Activated T-helper 1 cell treated with Interleukin-2 at 50 U/mL for 16 hours (primary cell): ENCODE measurements at places on chromosomes 5 and 9.

- DNase-seq = no peak
Observed at GRCh38 chr5:169789417-169789940, 152.4 kb downstream of the DOCK2 start.

GRCh38 chr9:33472881-33473615 lies 676 bp downstream of the NOL6 start:
- DNase-seq = no peak

- DNase-seq = no peak
Observed at GRCh38 chr9:38418366-38418765, 5.9 kb downstream of the IGFBPL1 start.

GRCh38 chr5:173247510-173247909 lies 12.5 kb upstream of the NKX2-5 start:
- DNase-seq = no peak

DNA sequence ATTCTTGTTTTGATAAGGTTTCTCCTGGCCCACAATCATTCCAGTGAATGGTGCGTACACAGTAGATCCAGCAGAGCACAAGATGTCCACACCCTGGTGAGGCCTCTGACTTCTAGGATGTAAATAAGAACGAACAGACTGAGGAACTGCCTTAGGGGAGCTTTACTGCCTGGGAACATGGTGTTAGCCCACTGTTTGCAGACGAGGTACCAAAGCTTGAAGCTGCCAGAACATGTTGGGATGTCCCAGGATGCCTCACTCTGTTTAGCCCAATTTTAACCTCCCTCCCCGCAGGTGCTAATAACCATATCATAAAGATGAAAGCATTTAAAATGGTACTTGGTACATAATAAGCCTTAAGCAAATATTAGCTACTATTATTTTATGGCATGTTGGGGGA lies 3.5 kb downstream of the LECT2 start:
- DNase-seq = no peak

DNA sequence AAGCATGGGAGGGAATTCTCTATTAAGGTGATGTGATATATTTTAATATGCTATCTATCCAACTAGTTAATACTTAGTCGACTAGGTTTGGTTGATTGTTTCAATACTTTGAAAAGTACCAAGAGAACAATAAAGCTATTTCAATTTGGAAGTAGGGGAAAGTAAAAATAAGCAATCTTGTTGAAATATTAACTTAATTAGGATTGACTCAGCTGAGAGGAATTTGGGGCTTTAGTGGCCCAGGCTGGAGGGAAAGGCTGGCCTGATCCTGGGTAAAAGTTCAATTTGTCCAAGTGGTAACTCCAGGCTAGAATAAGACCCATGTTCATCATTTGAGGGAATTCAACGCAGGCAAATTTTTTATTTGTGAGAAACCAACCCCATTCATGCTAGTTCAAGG lies 48.6 kb downstream of the NMUR2 start:
- no peak for DNase-seq

- DNase-seq = no peak
Observed at GRCh38 chr9:113621309-113621791, 157.8 kb downstream of the RGS3 start.

GRCh38 chr5:40270274-40270845 lies 409.4 kb upstream of the PTGER4 start:
- no peak for DNase-seq

DNA sequence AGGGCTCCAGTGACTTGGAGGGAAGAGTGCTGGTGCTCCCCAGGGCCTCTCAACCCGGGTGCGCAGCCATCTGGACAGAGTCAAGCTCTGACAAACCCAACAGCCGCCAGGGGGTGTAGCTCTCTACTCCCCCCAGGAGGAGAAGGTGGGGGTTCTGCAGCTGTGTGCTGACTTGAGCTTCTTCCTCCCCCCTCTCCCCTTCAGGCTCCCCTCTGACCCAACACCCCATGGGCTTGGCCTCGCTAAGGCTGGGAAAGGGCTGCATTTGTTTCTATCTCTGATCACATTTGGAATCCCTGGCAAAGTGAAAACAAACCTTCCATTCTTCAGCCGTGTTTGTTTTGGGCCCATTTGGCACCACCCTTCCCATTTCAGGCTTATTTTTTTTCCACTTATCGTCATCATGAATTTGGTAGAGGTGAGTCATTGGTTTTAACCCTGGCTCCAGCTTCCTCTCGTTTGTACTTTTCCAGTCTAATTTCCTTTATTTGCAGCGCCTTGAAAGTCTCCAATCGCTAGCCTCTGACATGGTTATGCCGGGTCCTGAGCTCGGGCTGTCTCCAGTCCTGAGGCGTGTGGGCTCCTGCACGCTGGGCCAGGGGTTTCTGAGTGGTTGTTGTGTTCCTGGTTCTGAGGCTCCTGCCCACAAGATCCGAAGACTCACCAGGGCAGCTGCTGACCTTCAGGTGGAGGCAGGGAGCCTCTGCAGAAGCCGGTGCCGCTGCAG lies 36.1 kb downstream of the DAP start:
- DNase-seq = no peak
